ENCODE measurements at places on chromosomes 6 and 20.

DNA sequence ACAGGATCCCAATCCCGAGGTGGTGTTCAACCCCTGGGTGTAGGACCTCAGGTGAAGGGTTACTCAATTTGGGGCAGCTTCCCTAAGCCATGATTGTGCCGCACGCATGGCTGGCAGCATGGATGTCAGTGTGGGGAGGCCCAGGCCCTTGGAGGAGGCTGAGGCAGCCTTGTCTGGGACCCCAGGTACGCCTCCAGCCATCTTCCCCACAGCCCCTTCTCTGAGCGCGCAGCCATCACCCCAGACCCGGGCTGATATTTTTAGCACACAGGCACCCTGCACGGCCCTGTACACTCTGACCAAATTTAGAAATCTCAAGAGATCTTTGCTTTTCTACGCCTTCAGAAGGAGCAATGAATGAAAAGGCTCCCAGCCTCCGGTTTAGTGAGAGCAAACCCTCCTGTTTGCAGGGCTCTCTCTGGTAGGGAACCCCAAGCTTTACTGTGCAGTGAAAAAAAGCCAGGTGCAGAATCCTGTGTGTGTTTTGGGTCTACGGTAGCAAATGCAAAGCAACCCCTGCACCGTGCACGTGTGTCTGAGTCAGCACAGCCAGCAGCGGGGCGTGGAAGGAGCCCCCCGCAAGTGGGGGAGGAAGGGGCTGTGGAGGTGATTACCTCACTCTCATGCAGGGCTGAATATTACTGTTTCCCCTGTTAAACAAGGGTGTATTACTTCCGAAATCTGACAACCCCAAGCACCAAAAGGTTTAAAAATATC is 44.3 kb downstream of the CTCFL start:
- no peak for DNase-seq

- DNase-seq: no peak
Measured at GRCh38 chr20:13461849-13462458, 176.8 kb downstream of the TASP1 start.

DNA sequence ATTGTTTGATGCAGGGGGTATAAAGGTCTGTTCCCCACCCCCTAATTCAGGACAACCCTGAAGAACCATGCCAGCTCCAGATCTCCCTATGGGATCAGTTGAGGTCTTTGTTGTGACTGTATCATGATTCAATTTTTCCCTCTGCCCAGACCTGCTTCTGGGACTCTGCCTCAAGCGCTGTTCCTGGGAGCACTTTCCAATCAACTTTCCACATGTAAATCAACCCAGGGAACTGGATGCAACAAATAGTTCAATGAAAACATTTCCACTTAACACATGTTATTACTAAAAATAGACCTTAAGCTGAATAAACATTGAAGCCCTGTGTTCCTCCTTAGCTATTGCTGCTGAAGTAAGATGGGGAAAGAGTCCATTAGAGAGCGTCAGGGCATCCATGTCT is 139.5 kb downstream of the C6orf58 start:
- no peak for DNase-seq

DNA sequence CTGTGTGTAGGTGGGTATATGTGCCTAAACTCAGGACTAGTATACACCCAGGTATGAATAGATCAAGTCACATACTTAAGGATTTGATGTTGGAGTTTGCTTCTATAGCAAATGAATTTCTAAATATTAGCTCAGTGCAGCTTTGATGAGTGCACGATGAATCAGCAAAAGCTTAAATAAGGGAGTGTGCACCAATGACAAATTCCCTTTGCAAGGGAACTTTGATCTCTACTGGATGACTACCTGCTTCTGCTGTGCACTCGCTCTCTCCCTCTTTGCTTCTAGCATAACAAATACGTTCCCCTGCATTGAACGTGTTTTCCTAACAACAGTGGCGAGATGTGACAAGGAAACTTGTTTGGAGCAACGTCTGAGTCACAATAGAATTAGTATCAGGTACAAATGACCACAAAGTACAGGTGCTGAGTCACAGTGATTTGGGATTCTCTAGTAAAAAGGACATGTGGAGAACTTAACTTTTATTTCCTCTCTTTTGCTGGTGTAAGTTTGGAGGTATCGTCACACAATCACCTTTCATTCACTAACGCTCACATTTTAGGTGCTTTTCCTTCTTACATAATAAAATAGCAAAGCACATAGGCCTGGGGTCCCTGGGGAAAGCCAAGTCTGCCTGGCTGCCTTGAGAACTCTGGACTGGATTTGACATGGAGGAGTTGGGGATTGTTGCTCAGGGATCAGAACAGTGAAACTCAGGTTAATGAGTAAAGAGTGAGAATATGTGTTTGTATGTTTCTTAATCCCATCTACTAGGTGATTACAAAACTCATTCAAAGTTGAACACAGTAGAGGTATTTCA is 49.7 kb downstream of the KLHL31 start:
- DNase-seq: no peak

- no peak for DNase-seq
Measured at GRCh38 chr20:47620808-47621805, 119.4 kb downstream of the NCOA3 start.

DNA sequence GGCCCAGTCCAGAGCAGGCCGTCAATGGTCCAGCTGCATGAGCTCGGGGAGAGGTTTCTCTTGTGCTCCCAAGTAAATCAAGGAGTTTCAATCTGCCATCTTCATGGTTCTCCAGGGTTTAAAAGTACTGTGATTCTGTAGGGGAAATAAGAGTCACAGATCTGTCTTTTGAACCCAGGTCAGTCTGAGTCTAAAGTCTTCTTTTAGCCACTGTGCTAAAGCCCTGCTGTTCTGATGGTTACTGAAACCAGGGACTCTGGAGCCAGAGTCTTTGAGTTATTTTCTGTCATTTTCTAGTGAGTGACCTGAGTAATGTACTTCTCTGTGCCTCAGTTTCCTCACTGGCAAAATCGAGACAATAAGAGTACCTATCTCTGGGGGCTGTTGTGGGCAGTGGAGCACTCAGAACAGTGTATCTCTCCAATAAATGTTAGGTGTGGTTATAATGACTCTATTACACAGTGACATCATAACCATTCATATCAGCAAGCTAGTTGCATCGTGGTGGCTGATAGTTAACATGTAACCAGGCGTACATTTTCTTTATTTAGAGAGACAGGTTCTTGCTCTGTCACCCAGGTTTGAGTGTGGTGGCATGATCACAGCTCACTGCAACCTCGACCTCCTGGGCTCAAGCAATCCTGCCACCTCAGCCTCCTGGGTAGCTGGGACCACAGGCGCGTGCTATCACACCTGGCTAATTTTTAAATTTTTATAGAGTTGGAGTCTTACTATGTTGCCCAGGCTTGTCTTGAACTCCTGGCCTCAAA is 74.6 kb upstream of the KCNG1 start:
- no peak for DNase-seq

DNA sequence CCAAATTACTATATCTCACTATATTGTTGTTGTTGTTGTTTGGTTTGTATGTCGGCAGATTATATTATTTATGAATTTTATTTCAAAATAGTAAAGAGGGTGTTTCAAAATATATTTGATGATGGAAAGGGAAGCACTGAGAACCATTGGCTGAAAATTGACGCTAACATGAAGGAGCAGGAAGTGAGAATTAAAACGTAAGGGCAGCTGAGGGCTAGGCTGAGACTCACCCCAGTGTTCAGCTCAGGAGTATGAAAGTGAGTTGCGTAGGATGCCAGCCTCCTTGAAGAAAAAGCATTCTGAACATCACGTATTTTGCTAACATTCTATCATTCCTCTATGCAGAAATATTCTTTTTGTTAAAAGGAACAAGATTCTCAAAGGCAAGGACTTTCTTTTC is 10.7 kb upstream of the IPCEF1 start:
- DNase-seq: no peak

DNA sequence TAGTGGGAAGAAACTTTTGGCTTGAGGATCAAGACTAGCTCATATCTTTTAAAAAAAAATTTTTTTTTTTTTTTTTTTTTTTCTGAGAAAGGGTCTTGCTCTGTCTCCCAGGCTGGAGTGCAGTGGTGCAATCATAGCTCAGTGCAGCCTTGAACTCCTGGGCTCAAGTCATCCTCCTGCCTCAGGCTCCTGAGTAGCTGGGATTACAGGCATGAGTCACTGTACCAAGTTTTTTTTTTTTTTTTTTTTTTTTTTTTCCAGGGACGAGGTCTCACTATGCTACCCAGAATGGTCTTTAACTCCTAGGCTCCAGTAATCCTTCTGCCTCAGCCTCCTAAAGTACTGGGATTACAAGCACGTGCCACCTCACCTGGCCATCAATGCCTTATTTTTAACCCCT is 27.9 kb downstream of the GCLC start:
- DNase-seq: no peak

- no peak for DNase-seq
Measured at GRCh38 chr6:66198062-66198624, 491.1 kb upstream of the EYS start.

- DNase-seq: no peak
Measured at GRCh38 chr6:21189759-21190158, 403.8 kb upstream of the SOX4 start.

DNA sequence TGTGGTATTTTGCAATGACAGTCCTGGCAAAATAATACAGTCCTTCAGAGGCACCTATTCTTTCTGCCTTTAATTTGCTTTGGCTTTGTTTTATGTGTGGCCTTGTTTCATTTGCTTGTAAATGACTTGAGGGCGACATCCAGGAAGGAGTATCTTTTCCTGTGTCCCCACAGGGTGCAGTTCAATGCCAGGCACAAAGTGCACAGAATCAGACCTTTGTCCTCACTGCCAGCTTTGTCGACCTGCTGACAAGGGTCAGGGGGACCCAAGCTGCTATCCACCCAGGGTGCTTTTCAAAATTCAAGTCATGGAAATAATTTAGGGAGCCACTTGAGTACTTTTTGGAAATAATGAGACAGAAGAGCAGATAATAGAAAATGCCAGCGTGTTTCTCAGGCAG is 37.0 kb upstream of the CDKN1A start:
- DNase-seq: no peak

- peak; percentile 4 for DNase-seq
Measured at GRCh38 chr6:166770216-166771116, 143.4 kb upstream of the RPS6KA2 start.

DNA sequence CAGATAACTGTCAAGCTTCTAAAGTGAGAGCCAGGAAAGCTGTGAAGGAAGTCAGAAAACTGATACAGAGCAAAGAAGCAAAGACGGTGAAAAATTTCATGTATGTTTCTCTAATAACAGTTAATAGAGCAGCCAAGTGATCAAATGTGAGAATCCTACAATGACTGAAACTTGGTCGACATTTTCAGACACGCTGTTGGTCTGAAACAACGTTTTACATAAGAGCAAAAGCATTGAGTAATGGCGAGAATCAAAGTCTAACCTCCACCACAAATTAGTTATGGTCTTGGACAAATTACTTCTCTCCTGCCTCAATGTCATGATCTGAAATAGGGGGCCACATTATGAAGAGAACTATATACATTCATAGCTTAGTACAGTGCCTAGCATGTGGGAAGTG is 3.3 kb downstream of the MKKS start:
- no peak for DNase-seq

GRCh38 chr20:50014570-50015562 is 32.1 kb downstream of the SNAI1 start:
- DNase-seq: peak; percentile 56

- DNase-seq: no peak
Measured at GRCh38 chr20:21244808-21245207, 58.3 kb upstream of the XRN2 start.

- DNase-seq: no peak
Measured at GRCh38 chr6:90131614-90132423, 164.8 kb downstream of the BACH2 start.

- DNase-seq: no peak
Measured at GRCh38 chr20:15848995-15849610, 724.1 kb downstream of the KIF16B start.

DNA sequence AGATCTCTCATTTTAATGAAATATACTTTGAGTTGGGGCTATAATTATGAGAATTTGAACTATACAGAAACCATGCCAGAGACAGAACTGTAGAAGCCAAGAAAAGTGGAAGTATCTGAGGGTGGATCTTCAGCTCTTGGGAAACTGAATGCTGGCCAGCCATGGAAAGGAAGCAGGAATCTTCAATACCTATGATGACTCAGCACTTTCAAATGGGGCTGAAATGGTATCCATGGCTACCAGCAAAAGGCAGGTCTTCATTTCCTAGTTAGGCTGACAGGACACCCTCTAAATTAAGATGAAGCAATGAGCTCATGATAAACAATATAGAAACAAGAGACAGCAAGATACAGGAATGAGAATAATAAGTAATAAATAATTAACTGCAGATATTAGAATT is 171.3 kb downstream of the COL21A1 start:
- no peak for DNase-seq

GRCh38 chr20:63099456-63100173 is 92.9 kb upstream of the BHLHE23 start:
- DNase-seq: no peak

DNA sequence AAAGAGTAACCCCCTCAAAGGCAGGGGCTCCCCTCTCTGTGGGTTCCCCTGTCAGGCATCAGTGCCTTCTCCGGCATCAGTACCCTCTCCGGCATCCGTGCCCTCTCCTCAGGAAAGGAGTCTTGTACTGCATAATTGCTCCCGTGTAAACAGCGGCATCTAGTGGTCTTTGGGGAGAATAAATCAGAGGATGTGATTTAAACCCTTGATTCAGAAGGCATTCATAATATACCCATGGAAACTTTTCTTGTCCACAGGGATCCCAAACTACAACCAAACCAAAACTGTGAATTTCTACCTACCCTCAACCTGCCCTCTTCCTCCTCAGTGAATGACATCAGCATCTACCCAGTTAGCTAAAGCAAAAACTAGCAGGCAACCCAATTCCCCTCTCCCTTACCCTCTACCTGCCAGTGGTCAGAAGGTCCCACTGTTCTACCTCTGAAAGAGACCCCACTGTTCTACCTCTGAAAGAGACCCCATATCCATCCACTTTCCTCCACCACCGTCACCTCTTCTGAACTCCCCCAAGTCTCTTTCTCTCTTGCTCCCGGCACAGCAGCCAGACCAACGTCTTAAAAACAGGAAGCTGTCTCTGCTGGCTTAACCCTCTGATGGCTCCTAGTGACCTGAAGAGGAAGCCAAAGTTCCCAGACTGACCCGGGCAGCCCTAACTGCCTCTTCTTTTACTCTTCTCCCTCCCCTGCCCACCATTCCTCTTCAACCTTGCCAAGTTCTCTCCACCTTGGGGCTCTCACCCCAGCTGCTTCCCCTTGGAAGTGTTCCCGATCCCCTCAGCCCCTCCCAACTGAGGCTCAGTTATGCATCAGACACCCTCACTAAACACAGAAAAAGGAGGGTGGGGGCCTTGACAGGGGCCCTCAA is 27.2 kb downstream of the UBE2V1 start:
- peak; percentile 50 for DNase-seq

GRCh38 chr20:46979603-46980241 is 85.1 kb downstream of the EYA2 start:
- no peak for DNase-seq

- DNase-seq: no peak
Measured at GRCh38 chr6:1065986-1066385, 245.9 kb upstream of the FOXQ1 start.

DNA sequence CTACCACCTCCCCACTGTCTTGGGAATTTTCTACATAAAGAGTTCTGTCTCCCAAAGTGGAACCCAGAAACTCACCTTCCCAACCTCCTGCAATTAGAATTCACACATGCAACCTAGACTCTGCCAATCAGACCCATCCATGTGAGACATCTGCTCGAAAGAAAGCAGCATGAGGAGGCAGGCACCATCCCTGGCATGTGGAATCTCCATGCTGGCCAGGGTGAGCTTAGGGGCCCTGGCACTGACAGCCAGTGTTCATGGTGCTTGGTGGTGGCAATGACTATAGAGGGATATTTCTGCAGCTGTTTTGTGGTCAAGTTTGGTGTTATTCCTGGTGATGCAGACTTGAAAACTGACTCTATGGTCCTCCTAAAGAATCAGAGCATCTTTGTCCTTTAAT is 17.4 kb upstream of the FOXF2 start:
- no peak for DNase-seq

Data from endothelial cell (in vitro differentiated cells).